Prostate gland (tissue), 2 donors: ENCODE measurements at places on chromosomes 1 and 21. TPM values are rescaled to one million over a fixed set of nuclear protein-coding genes. Genes with fewer than 3 reads are reported as not detected.
A peak's percentile ranks its signal among the peaks of the same experiment; 100 is the strongest.

- H3K27ac ChIP-seq = no peak overlapping the region
- no peaks in the 10 kb centered on the region for H3K36me3 ChIP-seq
- no peak for DNase-seq
These were observed 396.0 kb upstream of the USP24 start for GRCh38 chr1:55611123-55611522.

- no peak overlapping the region for H3K4me3 ChIP-seq
- DNase-seq = no peak
These were observed 131.8 kb downstream of the PDE4B start for GRCh38 chr1:65924471-65924870.

The CACNA1S gene
- 0.55 TPM for total RNA-seq

- H3K27me3 ChIP-seq = no peaks in the 10 kb centered on the region
- H3K27ac ChIP-seq = no peak overlapping the region
- H3K4me1 ChIP-seq = peaks cover 8% of the 10 kb centered on the region
- no peaks in the 10 kb centered on the region for H3K36me3 ChIP-seq
- no peak for DNase-seq
These were observed 17.8 kb downstream of the C1orf116 start for GRCh38 chr1:207014728-207015127.

- H3K36me3 ChIP-seq = peaks cover 3% of the 10 kb centered on the region
- no peaks in the 10 kb centered on the region for H3K4me1 ChIP-seq
- DNase-seq = no peak
These were observed 12.4 kb downstream of the ALX3 start for GRCh38 chr1:110057963-110058518.

DNA sequence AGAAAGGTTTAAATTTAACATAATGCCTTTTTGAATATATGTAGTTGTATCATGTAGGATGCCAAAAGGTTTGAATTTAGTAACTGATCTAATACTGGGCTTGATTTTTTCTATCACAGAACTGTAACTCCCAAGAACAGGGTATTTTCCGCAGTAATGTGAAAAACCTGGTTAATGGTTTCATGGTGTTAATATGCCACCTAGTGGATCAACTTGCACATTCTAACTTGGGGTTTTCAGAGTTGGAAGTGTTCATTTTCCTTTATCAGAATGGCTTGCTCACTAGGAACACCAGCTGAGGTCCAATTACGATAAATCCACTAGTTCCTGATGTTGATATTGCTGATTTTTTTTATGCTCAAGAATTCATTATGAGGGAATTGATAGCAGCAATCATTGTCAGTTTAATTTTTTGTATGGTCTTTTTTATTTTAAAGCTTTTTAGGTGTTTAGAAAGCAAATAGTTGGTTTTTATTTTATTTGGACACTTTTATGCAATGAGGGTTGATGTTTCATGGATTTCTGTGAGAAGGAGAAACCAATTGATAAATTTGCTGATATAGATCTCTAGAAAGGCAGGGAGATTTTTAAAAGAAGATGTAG is 157.2 kb downstream of the PLA2G4A start:
- DNase-seq = peak; percentile 16
- no peaks in the 10 kb centered on the region for H3K36me3 ChIP-seq
- H3K27ac ChIP-seq = no peak overlapping the region
- H3K4me1 ChIP-seq = no peaks in the 10 kb centered on the region
- no peak overlapping the region for H3K4me3 ChIP-seq

The HES5 gene
- not detected for total RNA-seq

GRCh38 chr1:227793948-227794816 is 21.3 kb upstream of the PRSS38 start:
- DNase-seq = peak; percentile 52
- H3K4me1 ChIP-seq = no peaks in the 10 kb centered on the region
- peak overlapping the region; percentile 31 for H3K27ac ChIP-seq
- no peak overlapping the region for H3K4me3 ChIP-seq
- H3K36me3 ChIP-seq = no peaks in the 10 kb centered on the region

- no peak for DNase-seq
- H3K27me3 ChIP-seq = no peaks in the 10 kb centered on the region
- no peaks in the 10 kb centered on the region for H3K36me3 ChIP-seq
- H3K27ac ChIP-seq = no peak overlapping the region
- no peaks in the 10 kb centered on the region for H3K4me1 ChIP-seq
These were observed 156.2 kb downstream of the TPR start for GRCh38 chr1:186218654-186219352.

GRCh38 chr1:156523801-156524480 is 23.4 kb upstream of the MEF2D start:
- H3K36me3 ChIP-seq = no peaks in the 10 kb centered on the region
- no peaks in the 10 kb centered on the region for H3K27me3 ChIP-seq
- H3K4me3 ChIP-seq = no peak overlapping the region
- no peaks in the 10 kb centered on the region for H3K4me1 ChIP-seq
- H3K27ac ChIP-seq = no peak overlapping the region

DNA sequence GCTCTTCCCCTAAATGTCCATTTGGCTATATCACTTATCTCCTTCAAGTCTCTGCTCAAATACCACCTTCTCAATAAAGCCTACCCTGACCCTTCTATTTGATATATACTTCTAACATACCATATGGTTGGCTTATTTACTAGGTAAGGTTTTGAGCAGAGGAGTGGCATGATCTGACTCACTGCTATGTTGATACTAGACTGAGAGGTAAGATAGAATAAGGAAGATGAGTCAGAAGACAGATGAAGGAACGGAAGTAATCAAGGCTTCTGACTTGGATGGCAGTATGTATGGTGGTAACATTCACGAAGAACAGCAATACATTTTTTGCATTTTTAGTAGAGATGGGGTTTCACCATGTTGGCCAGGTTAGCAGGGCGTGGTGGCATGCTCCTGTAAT is 4.8 kb upstream of the HRNR start:
- H3K36me3 ChIP-seq = no peaks in the 10 kb centered on the region
- H3K27ac ChIP-seq = no peak overlapping the region
- no peak for DNase-seq
- H3K27me3 ChIP-seq = no peaks in the 10 kb centered on the region
- H3K4me3 ChIP-seq = no peak overlapping the region
- H3K4me1 ChIP-seq = no peaks in the 10 kb centered on the region

The MEX3A gene
- 5.7 TPM for total RNA-seq

- no peak overlapping the region for H3K4me3 ChIP-seq
- H3K4me1 ChIP-seq = no peaks in the 10 kb centered on the region
- H3K36me3 ChIP-seq = no peaks in the 10 kb centered on the region
- no peaks in the 10 kb centered on the region for H3K27me3 ChIP-seq
- no peak for DNase-seq
- H3K27ac ChIP-seq = no peak overlapping the region
These were observed 34.7 kb downstream of the DISP3 start for GRCh38 chr1:11513681-11514080.

DNA sequence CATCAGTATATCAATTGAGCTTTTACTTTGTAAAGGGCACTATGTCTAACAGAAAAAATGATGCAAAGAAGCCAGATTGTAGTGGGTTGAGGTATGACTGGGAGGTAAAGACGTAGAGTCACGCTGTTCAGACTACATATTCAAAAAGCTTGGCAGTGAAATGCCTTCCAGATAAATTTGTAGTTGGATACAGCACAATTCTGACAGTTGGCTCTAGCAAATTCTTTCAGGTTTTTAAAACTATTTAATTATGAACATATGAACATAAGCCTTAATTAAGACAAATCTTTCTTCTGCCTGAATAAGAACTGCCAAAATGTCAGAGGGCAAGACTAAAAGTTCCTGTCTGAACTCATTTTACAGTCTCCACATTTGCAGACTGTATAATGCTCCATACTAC is 118.8 kb downstream of the DPYD start:
- H3K36me3 ChIP-seq = no peaks in the 10 kb centered on the region
- H3K27ac ChIP-seq = no peak overlapping the region
- H3K4me3 ChIP-seq = no peak overlapping the region
- H3K4me1 ChIP-seq = peaks cover 3% of the 10 kb centered on the region
- no peaks in the 10 kb centered on the region for H3K27me3 ChIP-seq
- DNase-seq = no peak

GRCh38 chr1:53987880-53988279 is 30.1 kb downstream of the LDLRAD1 start:
- H3K36me3 ChIP-seq = no peaks in the 10 kb centered on the region
- H3K4me3 ChIP-seq = no peak overlapping the region
- H3K4me1 ChIP-seq = no peaks in the 10 kb centered on the region
- no peak for DNase-seq
